AG09309 (cell line): ENCODE measurements at places on chromosomes 16 and 17.

GRCh38 chr16:13968835-13969234 lies 48.9 kb downstream of the ERCC4 start:
- DNase-seq = no peak

GRCh38 chr17:78340183-78340955 lies 19.5 kb downstream of the SOCS3 start:
- DNase-seq = no peak

DNA sequence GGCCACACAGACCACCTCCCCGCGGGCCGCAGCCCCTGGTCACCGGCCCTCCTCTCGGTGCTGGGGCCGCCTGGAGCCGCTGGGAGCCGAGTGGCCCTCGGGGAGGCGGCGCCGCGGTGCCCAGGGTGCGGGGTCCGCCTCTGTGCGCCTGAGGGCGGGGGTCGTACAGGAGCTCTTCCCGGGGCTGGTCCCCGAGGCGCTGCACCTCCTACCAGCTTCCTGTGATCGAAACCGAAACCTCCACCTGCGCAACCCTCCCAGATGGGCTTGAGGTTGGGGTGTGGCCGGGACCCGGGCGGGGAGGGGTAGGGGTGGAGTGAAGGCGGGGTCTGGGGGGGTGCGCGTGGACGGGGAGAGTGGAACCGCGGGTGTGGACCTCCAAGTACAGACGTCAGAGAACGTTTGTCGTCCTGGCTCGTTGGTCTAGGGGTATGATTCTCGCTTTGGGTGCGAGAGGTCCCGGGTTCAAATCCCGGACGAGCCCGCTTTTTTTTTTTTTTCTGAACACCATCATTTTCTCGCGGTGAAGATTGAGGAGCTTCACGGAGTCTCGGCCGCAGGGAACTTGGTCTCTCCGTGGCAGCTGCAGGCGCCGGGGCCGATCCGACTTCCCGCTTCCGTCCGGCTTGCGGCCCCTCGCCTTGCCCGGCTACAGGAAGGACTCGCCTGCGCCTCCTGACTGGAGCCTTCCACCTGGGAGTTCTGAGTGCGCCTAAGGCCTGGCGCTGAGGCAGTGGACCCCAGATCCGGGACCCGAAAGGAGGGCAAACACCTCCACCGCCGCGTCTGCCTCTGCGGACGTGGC lies 23.9 kb downstream of the ZNF213 start:
- DNase-seq = no peak

DNA sequence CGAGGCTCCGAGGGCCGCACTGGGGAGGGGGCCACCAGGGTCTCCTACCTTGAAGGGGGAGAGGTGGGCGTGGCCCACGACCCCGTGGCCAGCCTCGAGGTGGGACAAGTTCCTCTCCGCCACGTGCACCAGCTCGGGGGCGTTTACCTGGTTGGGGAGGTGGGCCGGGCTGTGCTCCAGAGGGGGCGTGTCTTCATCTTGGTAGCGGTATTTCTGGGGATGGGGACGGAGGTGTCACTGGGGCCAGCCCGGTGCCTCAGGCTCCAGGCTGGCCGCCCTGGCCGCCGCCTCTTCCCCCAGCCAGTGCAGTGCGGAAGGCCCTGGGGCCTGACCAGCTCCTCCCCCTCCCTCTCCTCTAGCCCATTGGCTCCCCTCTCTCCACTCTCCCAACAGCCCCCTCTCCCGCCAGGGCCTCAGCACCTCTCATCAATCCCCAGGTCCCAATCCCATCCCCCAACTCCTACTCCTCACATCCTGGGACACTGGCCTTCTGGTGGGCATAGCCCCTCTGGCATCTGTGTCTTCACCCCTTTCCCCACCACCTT lies 11.5 kb downstream of the DLG4 start:
- no peak for DNase-seq

GRCh38 chr17:34386697-34387550 lies 23.9 kb upstream of the CCL1 start:
- DNase-seq = peak; percentile 3

- DNase-seq = no peak
Observed at GRCh38 chr17:12982224-12982623, 35.6 kb downstream of the ELAC2 start.

DNA sequence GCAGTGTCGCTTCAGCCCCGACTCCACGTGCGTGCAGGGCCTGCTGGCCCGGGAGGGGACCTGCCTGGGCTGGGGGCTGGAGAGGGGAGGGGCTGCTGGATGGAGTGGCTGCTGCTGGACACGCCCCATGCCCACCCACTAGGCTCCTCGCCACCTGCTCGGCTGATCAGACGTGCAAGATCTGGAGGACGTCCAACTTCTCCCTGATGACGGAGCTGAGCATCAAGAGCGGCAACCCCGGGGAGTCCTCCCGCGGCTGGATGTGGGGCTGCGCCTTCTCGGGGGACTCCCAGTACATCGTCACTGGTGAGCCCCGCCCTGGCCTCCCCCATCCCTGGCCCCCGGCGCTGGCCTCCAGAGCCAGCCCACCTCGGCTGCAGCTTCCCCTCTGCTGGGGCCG lies 2.4 kb downstream of the BRICD5 start:
- no peak for DNase-seq

- no peak for DNase-seq
Observed at GRCh38 chr16:88569614-88569984, 604 bp upstream of the ZC3H18 start.

DNA sequence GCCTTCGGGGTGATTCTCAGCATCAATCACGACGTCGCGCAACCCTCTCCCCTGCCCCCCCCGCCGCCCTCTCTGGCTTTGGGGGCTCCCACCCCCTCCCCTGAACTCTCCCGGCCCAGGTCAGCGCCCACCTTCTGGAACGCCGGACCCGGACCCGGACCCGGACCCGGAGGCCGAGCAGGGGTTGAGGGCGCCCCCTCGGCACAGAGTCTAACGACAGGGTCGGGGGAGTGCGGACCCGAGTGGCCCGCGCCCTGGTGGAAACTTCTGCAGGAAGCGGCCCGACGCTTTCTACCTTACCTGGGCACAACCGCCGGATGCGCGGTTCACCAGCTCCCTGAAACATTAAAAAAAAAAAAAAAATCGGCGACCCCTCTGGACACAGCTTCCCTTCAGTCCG lies 16.2 kb downstream of the SALL1 start:
- DNase-seq = no peak

- DNase-seq = no peak
Observed at GRCh38 chr17:59353936-59354755, 22.7 kb downstream of the YPEL2 start.

DNA sequence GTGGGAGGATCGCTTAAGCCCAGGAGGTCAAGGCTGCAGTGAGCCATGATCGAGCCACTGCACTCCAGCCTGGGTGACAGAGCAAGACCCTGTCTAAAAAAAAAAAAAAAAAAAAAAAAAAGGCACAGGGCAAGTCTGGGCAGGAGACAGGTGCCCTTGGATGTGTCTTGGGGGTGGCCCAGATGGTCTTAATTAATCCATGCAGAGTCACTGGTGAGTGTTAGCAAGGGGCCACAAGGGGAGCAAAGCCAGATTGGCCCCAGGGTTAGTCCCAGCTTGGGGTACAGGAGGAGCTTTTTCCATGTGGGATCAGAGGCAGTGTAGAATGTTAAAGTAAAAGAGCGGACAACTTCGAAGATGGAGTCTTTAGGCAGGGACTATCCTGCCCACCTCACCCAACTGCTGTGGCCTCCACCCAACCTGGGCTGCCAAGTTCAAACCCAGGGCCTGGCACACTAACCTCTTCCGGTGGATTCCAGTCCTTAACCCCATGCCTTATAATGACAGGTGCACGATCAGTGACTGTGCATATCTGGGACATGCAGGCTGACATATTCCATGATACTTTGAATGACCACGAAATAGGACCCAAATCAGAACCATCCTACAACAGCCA lies 32.2 kb upstream of the MFSD6L start:
- no peak for DNase-seq

GRCh38 chr17:63405741-63406261 lies 40.3 kb downstream of the CYB561 start:
- peak; percentile 71 for DNase-seq

DNA sequence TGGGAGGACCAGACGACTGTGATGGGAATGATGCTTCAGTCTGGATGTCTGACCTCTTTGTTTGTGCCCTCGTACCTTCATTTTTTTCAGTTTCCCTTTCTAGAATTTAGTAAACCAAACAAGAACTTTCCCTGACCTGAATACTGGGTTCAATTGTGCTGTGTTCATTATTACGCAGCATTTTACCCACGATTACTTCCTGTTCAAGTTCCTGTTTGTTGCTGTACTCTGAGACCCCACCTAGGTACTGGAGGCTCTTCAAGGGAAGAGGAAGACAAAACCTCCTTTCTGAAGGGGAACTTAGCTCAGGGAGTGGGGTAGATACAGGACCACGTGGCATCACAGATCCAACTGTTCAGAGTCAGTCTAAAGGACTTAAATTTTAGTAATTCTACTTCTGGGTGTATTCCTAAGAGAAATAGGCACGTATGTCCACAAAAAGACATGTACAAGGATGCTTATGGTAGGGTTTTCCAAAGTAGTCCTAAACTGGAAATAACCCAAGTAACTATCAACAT lies 9.2 kb upstream of the PRKCB start:
- no peak for DNase-seq

- DNase-seq = no peak
Observed at GRCh38 chr17:77440560-77440981, 299.8 kb downstream of the SEC14L1 start.

DNA sequence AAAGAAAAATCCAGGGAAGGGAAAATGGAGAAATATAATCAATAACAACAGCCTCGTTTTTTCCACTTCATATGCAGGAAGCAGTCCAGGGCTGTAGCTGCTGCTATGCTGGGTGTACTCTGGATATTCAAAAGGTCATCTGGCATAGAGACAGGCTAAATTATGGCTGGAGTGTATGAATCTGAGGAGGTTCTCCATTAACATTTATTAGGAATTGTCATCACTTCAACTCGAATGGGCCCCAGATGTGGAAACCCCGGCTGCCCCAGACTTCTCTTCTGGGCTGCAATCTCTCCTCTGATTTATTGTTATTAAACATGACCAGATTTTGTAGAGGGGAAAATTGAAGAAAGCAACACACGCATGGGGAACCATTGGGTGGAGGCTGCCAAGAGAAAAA lies 33.5 kb upstream of the SKAP1 start:
- no peak for DNase-seq
